ENCODE measurements at places on chromosomes 4 and X. TPM values are rescaled to one million over a fixed set of nuclear protein-coding genes. Genes with fewer than 3 reads are reported as not detected.

The JADE3 gene
- total RNA-seq, result 0.58 TPM

The SSX3 gene
- total RNA-seq, result not detected

The FAM9C gene
- not detected for total RNA-seq

The TEX13C gene
- total RNA-seq, result not detected

The EPHA5 gene
- total RNA-seq, result not detected

The TMEM165 gene
- 365 TPM for total RNA-seq

The VCX3B gene
- total RNA-seq, result not detected

The ZNF280C gene
- total RNA-seq, result 17.5 TPM

The CTAG1A gene
- not detected for total RNA-seq

Measured in stomach (tissue), 19 donors.